ENCODE measurements at places on chromosomes 6 and 20.
A peak's percentile ranks its signal among the peaks of the same experiment; 100 is the strongest.

DNA sequence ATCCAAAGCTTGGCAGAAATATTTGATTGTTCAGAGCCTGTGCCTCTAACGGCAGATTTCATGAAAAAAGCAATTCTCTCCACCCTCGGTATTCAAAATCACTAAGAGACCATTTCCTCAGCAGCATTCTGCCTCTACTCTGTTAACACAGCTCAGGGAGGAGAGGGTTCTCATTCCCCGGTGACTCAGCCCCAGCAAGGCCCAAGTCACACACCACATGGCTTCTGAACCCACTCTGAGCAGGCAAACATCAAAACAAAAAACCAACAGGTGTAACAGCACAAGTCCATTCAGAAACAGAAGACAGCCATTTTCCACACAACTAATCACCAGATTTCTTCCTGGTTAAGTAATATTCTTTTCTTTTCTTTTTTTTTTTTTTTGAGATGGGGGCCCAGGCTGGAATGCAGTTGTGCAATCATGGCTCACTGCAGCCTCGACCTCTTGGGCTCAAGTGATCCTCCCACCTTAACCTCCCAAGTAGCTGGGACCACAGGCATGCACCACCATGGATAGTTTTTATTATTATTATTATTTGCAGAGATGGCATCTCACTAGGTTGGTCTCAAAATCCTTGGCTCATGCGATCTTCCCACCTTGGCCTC, 55.4 kb downstream of the GFOD1 start:
- no peak for DNase-seq

DNA sequence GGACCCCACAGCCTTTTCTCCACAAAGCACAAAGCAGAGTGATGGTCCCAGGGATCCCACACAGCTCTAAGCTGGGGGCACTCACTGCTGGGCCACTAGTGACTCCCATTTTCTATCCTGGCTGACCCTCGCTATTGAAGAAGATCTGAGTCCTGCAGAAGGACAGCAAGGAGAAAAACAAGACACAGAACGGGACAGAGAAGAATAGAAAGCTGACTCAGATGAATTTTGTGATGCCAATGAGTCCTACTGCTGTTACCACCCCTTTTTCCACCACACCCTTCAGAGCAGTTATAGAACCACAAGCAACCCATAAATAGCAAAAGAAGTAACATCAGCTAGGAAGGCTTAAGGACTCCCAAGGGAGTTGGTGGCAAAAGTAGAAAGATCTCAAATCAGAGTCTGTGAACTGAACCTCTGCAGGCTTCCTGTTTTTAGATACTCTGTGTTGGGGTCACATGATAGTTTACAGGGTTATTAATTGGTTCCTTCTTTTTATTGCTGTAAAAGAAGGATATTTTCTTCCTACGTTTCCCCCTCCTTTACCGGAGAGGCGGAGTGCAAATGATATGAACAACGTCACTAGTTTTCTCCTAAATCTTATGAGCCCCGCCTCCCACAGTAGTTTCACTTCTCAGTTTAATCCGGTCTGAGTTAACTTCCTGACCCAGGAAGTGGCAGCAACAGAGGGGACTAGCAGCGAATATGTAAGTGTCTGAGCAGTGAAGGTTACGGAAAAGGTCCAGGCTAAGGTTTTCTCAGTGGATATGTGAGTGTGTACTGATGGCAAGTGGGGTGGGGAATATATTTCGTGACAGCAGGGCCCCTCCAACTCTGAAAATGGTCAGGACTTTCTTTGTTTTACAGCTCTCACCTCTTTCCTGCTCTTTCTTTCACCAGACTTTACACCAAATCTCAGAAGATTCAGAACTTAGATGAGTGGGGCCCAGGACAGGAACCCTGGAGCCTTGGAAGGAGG, at the start of gene TRIM38:
Gene TRIM38, plus strand, starts transcription at position 654 of the 979 bp plus-strand sequence. CDS start 3,721 bp downstream, outside the sequence.
- DNase-seq = peak; percentile 56

- DNase-seq = peak; percentile 67
Observed at GRCh38 chr6:166615059-166615770, 11.8 kb downstream of the RPS6KA2 start.

- DNase-seq = no peak
Observed at GRCh38 chr6:125140808-125141207, 12.8 kb upstream of the TPD52L1 start.

Data from islet precursor cell (in vitro differentiated cells).